ENCODE measurements at places on chromosomes 5 and 9.

DNA sequence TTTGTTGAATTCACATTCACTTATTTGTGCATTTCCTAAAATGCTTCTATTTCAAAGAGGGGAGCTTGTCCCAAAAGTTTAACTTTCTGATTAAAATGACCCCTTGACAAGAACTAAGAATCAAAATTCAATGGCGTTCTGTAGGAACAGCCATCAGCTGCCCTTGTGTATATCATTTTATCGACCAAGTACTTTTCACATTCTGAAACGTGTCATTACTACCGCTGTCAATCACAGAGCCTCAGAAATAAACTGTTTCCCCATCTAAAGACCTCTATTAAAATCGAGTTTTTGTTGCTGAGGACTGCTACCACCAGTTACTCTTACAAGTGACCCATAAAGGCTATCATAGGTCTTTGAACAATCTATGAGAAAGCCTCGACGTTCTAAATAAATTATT lies 1.6 kb upstream of the FOXD1 start:
- no peak for DNase-seq

GRCh38 chr5:112329419-112330090 lies 89.5 kb downstream of the EPB41L4A start:
- no peak for DNase-seq

- DNase-seq = no peak
These were observed 311.7 kb upstream of the HAPLN1 start for GRCh38 chr5:84032324-84032723.

GRCh38 chr5:169279125-169279524 lies 21.8 kb downstream of the SLIT3 start:
- DNase-seq = no peak

DNA sequence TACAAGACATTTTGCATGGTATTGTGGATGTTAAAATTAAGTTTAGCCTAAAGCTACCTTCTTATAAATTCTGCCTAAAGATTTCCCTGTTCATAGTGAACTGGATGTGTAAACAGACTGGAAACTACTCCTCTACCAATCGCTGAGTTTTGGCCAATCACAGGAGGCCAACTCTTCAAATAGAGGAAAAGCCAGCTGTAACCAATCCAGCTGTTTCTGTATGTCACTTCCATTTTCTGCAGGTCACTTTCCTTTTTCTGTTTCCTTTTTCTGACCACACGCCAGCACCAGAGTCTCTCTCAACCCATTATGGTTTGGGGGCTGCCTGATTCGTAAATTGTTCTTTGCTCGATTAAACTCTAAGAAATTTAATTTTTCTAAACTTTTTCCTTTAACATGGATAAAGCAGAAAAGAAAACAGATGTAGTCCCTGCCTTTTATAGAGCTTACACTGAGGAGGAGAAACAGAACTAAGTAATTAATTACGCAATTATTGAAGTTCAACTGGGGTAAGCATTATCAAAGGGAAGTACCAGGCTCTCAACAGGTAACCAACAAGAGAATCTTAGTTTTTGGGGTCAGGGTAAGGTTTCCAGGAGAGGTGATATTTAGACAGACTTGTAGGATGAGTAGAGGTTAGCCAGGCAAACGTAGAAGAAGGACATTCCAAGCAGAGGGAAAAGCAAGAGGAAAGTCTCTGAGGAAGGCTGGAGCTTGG lies 27.7 kb downstream of the RANBP3L start:
- no peak for DNase-seq

DNA sequence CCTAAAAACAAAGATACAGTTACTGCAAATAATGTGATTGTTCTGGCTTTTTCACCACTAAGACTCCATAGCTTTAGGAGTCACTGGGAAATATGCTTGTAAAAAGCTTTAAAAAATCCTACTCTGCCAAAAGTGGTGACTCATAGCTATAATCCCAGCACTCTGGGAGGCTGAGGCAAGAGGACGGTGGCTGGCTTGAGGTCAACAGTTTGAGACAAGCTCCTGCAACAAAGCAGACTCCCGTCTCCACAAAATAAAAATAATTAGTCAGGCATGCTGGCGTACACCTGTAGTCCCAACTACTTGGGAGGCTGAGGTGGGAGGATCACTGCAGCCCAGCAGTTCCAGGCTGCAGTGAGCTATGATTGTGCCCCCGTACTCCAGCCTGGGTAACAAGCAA lies 406.4 kb downstream of the HTR1A start:
- no peak for DNase-seq

DNA sequence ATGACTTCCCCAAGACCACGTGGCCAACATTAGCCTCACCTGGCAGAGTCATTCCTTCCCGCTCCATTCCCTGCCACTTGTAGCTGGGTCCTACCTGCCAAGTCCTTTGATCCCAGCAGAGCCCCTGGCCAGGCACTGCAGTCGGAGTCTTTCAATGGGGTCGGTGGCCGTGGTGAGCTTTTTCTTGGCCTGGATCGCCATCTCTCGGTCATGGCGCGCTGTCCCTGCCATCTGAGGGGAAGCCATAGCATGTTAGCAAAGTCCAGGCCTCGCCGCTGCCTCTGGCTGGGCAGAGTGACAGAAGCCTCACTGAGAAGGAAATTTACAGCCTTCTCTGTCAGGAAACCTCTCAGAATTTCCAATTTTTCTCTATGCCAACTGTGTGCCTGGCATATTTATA lies 17.5 kb downstream of the CAPSL start:
- DNase-seq = no peak

- no peak for DNase-seq
These were observed 10.5 kb downstream of the TAL2 start for GRCh38 chr9:105672711-105673234.

DNA sequence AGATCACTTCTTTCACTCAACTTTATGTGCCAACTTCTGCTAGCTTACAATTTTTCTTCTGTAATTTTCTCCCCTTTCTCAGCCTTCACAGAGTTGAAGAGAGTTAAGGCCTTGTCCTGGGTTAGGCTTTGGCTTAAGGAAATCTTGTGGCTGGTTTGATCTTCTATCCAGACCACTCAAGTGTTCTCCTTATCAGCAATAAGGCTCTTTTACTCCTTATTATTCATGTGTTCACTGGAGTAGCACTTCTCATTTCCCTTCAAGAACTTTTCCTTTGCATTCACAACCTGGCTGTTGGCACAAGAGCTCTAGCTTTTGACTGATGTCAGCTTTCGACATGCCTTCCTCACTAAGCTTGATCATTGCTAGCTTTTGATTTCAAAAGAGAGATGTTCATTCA lies 86.9 kb upstream of the ALDH1B1 start:
- DNase-seq = no peak

GRCh38 chr9:16039988-16040761 lies 487.3 kb downstream of the CCDC171 start:
- DNase-seq = no peak

DNA sequence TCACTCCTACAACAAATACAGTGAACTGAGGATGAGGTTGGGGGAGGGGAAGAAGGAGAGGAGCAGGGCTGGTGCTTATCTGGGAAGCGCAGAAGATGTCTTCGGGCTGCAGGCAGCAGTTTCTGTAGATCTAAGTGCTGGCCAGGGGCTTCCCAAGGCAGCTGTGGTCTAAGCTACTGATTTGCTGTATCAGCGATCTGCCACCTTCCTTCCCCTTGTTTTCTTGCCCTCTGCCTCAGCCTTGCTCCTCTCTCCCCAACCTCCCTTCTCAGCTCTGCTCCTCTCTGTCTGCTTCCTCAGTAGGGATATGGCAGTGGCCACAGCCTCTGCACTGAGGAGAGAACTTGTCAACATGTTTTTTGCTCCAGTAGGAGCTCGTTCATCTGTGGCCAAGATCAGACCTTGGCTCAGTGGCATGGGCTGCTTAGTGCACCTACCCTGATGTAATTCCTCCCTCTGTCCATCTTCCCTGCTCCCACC lies 42.8 kb upstream of the IL6ST start:
- peak; percentile 92 for DNase-seq

DNA sequence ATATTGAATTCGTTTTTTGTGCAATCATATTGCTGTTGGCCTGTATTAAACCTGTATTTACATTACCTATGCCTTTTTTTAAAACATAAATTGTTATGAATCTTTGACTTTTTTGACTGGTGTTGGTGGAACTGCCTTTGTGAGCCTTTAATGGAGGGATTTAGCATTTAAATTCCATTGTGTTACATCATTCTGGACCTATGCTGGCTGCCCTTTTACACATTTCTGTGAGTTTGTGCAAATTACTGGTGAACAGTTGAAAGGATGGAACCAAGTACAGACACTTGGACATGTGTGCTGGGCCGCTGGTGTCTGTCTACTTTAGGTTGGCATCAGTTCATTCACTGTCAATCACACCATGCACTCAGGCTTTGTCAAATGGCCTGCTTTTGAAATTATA lies 3.4 kb downstream of the SNX18 start:
- DNase-seq = no peak

DNA sequence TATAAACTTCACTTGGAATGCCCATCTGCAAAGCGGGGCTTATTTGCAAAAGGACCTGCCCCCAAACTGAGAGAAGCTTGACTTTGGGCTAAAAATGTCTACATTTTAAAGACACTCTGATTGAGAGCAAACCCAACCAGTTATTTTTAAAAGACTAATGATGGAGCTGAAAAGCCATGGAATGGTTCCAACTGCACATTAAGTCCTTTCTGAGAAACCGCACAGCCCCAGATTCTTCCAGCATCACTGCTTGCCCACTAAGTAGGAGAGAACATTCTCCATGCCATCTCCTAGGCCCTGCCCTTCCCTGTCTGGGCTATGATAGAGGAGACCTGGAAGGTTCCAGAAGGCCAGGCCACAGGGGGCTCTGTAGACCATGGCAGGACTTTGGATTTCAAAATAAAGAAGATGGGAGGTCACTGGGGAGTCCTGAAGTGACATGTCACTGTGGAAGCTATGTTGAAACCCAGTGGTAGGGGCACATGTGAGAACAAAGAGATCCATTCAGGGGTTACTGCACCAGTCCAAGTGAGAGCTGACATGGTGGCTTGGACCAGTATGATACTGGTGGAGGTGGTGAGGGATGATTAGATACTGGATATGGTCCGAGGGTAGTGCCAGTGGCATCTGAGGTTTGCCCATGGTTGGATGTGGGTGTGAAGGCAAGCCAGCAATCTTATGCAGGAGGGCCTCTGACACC lies 179.2 kb downstream of the DAB2IP start:
- no peak for DNase-seq

DNA sequence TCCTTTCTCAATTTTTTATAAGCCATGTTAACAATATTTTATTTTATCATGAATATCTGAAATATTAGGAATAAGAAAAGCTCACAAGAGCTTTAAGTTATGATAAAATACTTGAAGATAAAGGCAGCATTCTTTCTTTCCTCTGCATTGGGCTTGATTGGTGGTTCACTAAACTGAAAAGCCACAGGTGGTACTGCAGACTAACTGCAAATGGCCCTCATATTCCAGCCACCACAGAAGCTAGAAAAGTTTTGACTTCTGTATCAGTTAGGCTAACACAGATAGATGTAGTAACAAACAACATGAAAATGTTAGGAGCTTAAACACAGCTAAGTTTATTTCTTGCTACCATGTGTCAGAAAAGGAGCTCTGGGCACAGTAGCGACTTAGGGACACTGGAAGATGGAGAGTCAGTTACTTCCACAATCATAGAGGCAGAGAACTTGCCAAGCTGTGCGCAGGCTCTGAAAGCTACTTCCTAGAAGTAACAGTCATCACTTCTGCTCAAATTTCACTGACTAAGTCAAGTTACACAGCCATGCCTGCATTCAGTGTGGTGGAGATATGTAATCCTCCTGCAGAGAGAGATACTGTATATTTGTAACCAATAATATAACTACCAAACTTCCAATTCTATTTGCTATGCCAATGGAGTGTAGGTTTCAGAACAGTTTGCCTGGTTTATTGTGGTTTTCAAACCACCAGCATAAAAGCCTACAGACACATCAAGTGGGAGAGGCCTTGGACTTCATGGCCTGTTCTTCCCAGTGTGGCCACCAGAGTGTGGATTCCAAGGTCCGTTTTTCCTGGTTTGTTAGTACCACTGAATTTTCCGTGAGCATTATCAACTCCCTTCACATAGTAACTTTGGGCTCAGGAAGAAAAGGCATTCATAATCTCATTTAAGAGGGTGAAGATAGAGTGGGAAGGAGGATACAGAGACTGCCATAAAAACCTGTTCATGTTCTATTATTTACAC lies 268.3 kb downstream of the PJA2 start:
- no peak for DNase-seq

DNA sequence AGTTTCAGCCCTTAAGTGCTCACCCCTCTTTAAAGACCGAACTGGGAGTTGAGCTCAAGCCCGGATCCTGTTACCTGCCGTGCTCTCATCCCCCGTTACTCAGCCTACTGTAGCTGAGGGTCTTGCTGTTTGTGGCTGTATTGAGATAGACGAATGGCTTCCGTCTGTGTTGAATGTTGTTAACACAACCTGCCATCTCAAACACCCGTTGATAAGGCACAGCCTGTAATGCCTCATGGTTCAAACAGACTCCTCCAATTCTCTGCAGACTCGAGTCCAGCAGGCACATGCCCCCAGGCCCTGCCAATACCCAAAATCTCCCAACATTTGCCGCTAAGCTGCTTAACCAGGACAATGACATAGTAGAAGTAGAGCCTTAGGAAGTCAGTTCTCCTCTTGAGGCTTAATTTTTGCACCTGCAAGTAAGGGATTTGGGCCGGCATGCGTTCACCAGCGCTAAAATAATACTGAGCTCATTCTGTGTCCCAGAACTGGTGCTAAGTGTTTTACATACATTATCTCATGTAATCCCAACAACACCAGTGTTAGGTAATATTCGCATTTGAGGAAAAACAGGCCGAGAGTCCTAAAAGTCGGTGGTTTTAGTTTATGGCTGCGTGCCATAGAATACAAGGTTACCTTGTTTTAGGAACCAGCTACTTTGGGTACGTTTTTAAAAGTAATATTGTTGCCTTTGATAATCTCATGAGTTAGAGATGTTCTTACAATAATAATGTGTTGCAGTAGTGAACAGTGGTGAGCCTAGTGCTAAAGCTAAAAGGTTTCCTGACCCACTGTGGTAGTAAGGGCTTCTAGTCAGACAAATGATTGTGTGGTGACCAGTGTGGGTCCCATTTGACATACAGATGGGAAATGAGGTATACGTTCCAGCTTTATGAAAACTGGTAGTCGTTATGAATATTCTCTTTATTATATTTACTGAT lies 1.5 kb upstream of the RFX3 start:
- no peak for DNase-seq

GRCh38 chr5:73908395-73908794 lies 282.4 kb downstream of the ARHGEF28 start:
- DNase-seq = no peak

- DNase-seq = peak; percentile 52
These were observed 8.3 kb upstream of the TBC1D2 start for GRCh38 chr9:98263482-98264357.

- DNase-seq = no peak
These were observed 3.0 kb downstream of the HNRNPAB start for GRCh38 chr5:178207183-178207916.

GRCh38 chr5:33008751-33009418 lies 297.8 kb downstream of the NPR3 start:
- DNase-seq = no peak

DNA sequence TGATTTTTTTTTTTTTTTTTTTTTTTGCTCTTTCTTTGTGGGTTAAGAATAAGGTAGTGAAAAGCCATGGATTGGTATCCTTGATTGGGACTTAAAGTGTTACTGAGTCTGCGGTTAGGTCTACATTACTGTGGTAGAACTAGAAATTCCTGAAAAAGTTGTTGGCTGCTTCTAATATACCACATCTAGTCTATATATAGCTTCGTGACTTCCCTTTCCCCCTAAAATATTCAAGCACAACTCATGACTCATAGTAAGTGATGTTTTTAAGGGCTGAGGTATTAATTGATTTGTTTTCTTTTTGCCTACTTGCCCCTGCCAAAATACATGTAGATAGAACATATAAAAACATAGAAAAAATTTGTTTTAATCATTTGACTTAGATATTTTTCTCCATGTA lies 247.6 kb downstream of the TMEM232 start:
- no peak for DNase-seq
